AG09319 (cell line): ENCODE measurements at places on chromosomes 2 and 18.

DNA sequence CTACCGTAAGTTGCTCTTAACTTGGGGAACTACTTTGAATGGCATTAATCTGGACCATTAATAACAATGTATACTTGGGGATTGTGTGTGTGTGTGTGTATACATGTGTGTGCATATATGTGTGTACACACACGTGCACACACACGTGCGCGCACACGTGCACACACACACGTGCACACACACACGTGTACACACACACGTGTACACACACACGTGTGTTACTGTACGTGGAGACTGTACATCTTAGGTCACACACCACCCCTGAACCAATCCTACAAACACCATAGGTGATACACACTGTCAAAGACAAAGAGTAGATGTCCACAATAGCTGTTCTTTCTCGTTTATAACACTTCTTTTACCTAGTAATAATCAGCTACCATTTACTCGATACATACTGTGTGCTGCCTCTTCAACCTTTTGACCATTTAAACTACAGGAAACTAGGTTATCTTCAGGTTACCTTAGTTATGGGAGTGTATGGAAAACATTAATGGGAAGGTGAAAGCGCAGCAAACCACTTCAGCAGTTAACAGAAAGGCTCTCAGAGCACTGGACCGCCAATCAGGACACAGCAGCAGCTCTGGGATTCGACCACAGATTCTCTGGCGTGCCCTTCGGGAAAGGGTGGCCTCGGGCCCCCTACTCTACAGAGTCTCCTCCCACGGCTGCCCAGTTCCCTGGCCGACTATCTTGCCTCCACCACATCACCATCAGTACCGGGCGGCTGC, 894 bp upstream of the GCC2 start:
- no peak for DNase-seq

GRCh38 chr18:23894661-23895175, 119.8 kb upstream of the TTC39C start:
- no peak for DNase-seq

GRCh38 chr2:29742656-29743055, 178.7 kb downstream of the ALK start:
- DNase-seq, result no peak

GRCh38 chr18:14098428-14098827, 33.8 kb downstream of the ZNF519 start:
- no peak for DNase-seq

- DNase-seq, result no peak
These were observed 98.6 kb downstream of the PTGR3 start for GRCh38 chr18:75110311-75110710.

DNA sequence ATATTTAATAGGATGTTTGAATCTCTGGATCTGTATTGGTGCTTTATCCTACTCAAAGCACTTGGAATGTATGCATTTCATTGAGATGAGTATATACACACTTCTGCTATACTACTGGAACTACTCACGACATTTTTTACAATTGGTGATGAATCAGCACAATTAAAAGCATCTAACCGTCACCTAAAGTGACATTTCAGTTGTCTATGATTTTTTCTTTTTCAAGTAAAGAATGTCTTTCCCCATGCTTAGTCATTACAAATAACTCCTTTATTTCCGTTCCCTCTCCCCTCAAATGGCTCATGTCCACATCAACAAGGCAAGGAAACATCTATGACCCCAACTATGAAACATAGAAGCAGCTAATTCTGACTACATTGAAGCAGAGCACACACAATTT, 77.3 kb downstream of the CLIP4 start:
- no peak for DNase-seq

GRCh38 chr2:210356944-210357343, 42.0 kb upstream of the MYL1 start:
- no peak for DNase-seq

DNA sequence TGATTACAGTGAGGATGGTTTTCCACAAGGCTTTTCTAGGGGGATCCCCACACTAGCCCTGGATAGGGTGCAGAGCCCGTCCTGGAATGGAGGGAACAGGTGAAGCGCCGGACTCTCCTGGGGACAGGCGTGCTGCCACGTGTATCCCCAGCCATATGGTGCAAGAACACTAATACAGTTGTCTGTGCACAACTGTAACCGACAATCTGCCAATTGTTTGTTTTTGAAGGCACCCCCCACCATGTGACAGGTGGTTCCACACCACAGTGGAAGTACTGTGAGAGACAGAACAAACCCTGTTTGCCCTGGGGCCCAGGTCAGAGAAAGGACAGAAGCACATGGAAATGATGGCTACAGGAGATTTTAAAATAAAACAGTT, 52.9 kb downstream of the MYCN start:
- DNase-seq, result no peak

- no peak for DNase-seq
These were observed 178.8 kb downstream of the ACKR3 start for GRCh38 chr2:236748385-236748784.

GRCh38 chr18:25140124-25140961, 211.6 kb downstream of the ZNF521 start:
- DNase-seq, result no peak

DNA sequence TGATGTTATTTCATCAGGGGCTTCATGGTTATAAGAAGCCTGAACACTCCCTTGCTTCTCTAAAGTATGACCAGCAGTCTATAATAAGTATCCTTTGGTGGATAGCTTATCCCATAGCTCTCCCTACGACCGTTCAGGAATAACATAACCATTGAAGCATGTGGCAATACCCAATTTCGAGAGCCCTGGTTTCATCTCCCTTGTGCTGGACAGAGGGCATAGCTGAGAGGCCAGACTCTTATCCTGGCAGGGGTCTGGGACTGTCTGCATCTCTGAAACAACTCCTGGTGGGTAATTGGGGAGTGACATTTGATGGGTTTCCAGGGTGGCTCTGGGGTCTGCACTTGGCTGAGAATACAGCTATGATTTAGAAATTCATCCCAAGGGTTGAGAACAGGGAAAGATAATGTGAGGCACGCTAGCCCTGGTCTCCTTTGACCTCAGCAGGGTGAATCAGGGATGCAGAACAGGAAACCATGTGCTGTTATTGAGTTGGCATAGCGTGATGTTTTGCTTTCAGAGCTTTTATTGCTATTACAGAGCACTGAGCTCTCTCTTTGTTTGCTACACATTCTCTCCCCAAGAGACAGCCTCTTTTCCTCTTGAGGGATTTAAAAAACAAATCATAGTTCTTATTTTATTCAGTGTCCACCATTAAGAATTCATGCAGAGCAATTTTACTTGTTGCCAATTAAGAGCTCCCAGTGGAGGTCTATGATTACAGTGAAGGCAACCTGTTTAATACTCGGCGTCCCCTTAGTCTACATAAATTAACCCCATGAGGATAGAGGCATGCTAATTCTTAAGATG, 274.5 kb downstream of the NCKAP5 start:
- no peak for DNase-seq
